ENCODE measurements at places on chromosomes 12 and 14.
A peak's percentile ranks its signal among the peaks of the same experiment; 100 is the strongest.

GRCh38 chr12:2289525-2289924 is 236.7 kb downstream of the CACNA1C start:
- no peak for DNase-seq

DNA sequence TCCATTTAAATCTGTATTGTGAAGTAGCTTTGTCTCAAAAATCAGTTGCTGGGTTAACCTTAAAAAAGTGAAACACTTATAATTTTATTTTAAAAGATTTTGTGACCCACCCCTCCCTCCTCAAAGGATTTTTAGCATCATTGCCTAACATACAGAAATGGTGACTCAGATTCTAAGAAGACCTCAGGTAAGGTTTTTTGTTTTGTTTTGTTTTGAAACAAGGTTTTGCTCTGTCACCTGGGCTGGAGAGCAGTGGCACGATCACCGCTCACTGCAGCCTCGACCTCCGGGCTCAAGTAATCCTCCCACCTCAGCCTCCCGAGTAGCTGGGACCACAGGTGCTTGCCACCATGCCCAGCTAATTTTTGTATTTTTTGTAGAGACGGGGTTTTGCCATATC is 74.2 kb downstream of the GNS start:
- no peak for DNase-seq

GRCh38 chr14:104130974-104131651 is 7.3 kb upstream of the KIF26A start:
- DNase-seq: no peak

GRCh38 chr12:47868552-47869031 is 36.2 kb downstream of the VDR start:
- DNase-seq: no peak

GRCh38 chr14:94932589-94932988 is 162.7 kb upstream of the GSC start:
- DNase-seq: no peak

DNA sequence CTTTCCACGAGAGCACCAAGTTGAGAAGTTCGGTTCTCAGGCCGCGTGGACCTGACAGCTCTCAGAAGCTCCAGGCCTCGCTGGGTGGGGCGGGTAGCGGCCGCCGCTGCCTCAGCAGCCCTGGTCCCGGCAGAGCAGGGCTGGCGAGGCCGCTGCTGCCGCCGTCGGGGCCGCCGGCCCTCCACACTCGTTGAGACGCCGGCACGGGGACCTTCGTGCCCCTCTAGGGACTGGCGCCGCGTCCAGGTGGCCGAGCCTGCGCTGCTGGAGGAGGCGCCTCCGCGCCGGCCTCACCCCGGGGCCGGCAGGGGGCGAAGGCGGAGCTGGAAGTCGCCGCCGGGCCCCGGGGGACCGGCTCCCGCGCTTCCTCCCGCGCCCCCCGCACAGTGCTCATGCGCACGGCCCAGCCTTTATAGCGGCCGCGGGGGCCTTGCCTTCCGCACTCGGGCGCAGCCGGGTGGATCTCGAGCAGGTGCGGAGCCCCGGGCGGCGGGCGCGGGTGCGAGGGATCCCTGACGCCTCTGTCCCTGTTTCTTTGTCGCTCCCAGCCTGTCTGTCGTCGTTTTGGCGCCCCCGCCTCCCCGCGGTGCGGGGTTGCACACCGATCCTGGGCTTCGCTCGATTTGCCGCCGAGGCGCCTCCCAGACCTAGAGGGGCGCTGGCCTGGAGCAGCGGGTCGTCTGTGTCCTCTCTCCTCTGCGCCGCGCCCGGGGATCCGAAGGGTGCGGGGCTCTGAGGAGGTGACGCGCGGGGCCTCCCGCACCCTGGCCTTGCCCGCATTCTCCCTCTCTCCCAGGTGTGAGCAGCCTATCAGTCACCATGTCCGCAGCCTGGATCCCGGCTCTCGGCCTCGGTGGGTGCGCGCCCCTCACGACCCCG is at the start of gene COCH:
TSS of gene COCH (plus strand) at position 440 of the 879 bp plus-strand sequence. CDS start at position 820, 380 bp downstream.
- DNase-seq: no peak

- DNase-seq: no peak
Measured at GRCh38 chr14:94897082-94897481, 127.2 kb upstream of the GSC start.

DNA sequence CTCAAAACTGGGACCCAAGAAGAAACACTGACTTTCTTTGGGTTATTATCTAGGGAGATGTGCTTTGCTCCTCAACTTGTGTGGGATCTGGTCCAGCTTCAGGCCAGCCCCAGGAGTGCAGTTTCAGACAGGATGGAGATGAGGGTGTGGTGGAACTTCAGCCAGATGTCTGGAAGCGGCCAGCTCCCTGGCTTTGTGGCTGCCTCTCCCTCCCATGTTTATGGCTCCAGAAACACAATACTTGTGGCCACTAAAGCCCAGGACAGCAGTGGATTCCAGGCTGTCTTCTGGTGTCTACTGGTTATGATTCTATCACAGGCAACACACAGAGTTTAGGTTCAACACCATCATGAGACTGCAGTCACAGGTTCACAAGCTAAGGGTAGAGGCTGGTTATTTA is 44.2 kb upstream of the EMP1 start:
- DNase-seq: peak; percentile 91
